CD8-positive, alpha-beta memory T cell (primary cell): ENCODE measurements at places on chromosomes 1 and 21. TPM values are rescaled to one million over a fixed set of nuclear protein-coding genes. Genes with fewer than 3 reads are reported as not detected.

COL16A1 gene
- 0.85 TPM for total RNA-seq

SOAT1 gene
- 66.0 TPM for total RNA-seq

C4BPB gene
- not detected for total RNA-seq

SPATA45 gene
- total RNA-seq: not detected

LRRC38 gene
- total RNA-seq: not detected

MANEAL gene
- total RNA-seq: 9.0 TPM

DNA sequence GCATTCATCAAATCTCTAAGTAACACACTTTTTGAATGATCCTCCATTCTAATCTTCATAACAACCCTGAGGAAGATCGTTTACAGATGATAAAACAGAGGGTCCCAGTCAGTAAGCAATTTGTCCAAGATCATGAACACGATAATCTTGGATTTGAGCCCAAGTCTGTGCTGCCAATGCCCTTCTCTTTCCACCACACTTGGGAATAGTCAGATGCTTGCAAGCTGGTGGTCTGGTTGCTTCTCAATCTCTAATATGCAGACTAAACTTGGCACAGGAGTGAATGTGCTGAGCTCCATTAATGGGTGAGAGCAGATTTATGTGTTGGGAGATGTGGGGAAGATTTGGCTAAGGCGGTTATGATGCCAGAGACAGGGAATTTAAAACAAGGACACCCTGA, 430.6 kb upstream of the DAB1 start:
- H3K27ac ChIP-seq: no peak overlapping the region
- no peak for DNase-seq
- no peaks in the 10 kb centered on the region for H3K27me3 ChIP-seq
- no peaks in the 10 kb centered on the region for H3K4me1 ChIP-seq
- no peak overlapping the region for H3K4me3 ChIP-seq
- no peaks in the 10 kb centered on the region for H3K36me3 ChIP-seq

GRCh38 chr1:184513421-184513820, 126.6 kb downstream of the C1orf21 start:
- no peak overlapping the region for H3K4me3 ChIP-seq
- H3K27me3 ChIP-seq: no peaks in the 10 kb centered on the region
- H3K36me3 ChIP-seq: no peaks in the 10 kb centered on the region
- DNase-seq: no peak
- H3K4me1 ChIP-seq: no peaks in the 10 kb centered on the region

GRCh38 chr1:81545734-81546133, 255.0 kb upstream of the ADGRL2 start:
- no peaks in the 10 kb centered on the region for H3K36me3 ChIP-seq
- H3K27me3 ChIP-seq: no peaks in the 10 kb centered on the region
- DNase-seq: no peak
- no peak overlapping the region for H3K4me3 ChIP-seq
- H3K27ac ChIP-seq: no peak overlapping the region

DNA sequence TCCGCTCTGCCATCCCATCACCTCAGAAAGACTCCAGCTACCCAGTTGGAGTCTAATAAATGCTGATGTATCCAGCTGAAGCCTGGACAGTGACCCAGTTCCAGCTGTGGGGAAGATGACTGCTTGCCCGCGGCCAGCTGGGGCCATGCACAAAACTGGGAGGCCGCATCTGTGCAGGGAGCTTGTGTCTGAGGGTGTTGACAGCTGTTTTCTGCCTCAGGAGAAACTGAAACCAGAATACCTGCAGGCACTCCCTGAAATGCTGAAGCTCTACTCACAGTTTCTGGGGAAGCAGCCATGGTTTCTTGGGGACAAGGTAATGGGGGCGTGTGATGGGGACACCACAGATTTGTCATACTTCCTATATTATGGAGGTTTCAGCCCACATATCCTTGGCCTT, 3.2 kb downstream of the GSTM2 start:
- no peak overlapping the region for H3K4me3 ChIP-seq
- no peaks in the 10 kb centered on the region for H3K27me3 ChIP-seq
- H3K36me3 ChIP-seq: no peaks in the 10 kb centered on the region
- no peak for DNase-seq

GRCh38 chr1:245512181-245512888, 357.6 kb downstream of the KIF26B start:
- H3K36me3 ChIP-seq: no peaks in the 10 kb centered on the region
- no peak overlapping the region for H3K4me3 ChIP-seq
- H3K4me1 ChIP-seq: no peaks in the 10 kb centered on the region
- no peak for DNase-seq
- H3K27me3 ChIP-seq: no peaks in the 10 kb centered on the region
- no peak overlapping the region for H3K27ac ChIP-seq

DNA sequence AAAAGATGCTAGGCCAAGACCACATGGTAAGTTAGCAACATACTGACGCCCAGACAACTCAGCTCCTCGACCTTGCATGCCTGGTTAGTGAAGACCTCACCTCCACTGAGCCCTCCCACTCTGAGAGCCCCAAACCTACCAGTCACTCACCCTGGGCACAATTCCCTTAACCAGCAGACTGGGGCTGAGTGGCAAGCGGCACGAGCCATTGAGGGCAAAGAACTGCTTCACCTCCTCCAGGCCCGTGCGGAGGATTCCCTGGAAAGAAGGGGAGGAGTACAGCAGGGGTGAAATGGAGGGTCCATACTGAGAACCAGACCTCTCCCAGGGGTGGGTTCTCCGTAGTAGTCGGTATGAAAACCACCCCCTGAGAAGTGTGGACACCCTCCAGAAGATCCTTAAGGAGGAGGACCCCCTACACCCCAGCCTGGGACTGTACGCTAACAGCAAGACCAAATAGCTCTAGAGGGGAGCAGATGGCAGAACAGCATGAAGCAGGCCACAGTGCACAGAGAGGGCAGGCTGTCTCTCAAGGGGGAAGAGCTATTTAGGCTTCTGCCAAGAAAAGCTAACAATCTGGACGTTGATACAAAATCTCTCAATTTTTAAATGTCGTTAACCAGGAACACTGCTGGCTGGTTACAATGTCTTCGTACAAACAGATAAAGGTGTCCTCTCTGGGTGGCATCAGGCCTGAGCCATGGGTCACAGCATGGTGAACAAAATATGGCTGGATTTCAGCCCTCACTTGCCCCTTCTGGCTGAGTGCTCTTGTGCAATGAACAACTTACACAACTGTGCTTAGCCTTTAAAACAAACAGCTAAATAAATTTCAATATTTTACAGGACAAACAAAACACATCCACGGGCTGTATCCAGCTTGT, 31.0 kb upstream of the PPP1R15B start:
- H3K36me3 ChIP-seq: peaks cover 34% of the 10 kb centered on the region
- H3K4me1 ChIP-seq: peaks cover 8% of the 10 kb centered on the region
- H3K27ac ChIP-seq: no peak overlapping the region
- H3K27me3 ChIP-seq: no peaks in the 10 kb centered on the region
- no peak overlapping the region for H3K4me3 ChIP-seq

DNA sequence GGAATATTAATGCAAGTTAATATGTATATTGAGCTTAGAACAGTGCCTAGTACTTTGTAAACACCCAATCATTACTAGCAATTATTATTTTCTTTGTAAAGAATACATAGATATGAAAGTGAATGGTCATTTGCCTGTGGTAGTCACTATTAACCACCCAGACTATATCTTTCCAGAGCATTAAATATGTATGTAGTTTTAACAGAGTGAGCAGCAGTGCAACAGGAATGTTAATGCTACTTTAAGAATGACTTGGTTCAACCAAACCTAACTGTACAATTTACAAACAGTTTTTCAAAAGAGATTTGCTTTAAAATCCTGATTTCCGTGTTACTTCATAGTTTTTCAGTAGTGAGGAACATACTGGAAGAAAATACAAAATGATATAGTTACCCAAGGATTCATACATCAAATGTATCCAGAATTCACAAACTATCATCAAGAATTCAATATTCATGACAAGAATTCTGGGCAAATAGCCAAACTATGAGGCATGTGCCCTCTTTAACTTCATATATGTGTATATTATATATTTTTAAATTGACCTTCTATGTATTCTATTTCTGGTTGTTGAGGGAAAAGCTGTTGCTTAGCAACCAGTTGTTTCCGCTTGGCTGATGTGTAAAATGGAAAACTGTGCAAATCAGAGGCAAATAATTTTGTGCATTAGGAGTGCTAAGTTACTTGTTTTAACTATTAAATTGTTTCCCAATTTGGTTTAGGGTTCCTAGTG, 34.9 kb upstream of the IVNS1ABP start:
- peaks cover 4% of the 10 kb centered on the region for H3K4me1 ChIP-seq
- H3K27me3 ChIP-seq: no peaks in the 10 kb centered on the region
- DNase-seq: no peak
- no peak overlapping the region for H3K4me3 ChIP-seq
- H3K36me3 ChIP-seq: no peaks in the 10 kb centered on the region
- no peak overlapping the region for H3K27ac ChIP-seq

DNA sequence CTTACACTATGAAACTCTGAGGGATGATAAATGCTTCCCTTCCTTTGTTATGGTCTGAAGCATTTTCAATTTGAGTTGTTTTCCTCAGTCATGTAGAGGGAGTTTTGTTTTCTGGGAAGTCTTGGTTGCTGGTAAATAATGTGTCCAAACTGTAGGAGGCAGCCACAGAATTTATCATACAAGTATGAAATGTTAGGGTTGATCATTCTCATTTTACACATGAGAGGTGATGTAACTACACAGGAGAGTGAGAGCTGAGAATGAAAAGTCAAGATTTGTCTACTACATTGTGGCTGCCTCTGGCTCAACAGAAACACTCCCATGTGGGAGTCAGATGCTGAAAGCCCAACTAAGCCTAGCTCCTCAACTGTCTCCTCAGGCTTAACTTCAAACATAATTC, 182.5 kb upstream of the SGIP1 start:
- H3K27ac ChIP-seq: peak overlapping the region; percentile 65
- H3K27me3 ChIP-seq: no peaks in the 10 kb centered on the region
- peaks cover 84% of the 10 kb centered on the region for H3K4me1 ChIP-seq
- no peaks in the 10 kb centered on the region for H3K36me3 ChIP-seq
- DNase-seq: no peak
- peak overlapping the region; percentile 12 for H3K4me3 ChIP-seq

DNA sequence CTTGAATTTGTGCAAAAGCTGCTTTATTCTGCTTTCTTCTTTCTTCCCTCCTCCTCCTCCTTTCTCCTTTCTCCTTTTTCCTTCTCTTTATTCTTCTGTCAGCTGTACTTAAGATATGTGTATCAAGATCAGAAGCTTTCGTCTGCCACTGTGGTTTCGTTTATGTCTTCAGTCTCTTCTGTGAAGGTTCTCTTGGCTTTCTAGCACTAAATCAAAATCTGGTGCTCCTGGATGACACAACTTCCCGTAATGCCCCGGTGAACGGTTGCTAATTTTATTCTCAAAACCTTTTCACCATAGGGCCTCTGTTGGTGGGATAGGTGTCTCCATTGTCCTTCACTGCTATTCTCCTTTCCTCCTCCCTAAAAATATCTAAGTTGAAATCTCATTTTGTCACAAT, 5.0 kb downstream of the ATF6 start:
- DNase-seq: no peak
- H3K27ac ChIP-seq: no peak overlapping the region
- H3K4me1 ChIP-seq: peaks cover 65% of the 10 kb centered on the region

GRCh38 chr1:230611878-230612235, 30.4 kb upstream of the COG2 start:
- H3K4me1 ChIP-seq: no peaks in the 10 kb centered on the region
- no peaks in the 10 kb centered on the region for H3K36me3 ChIP-seq

- peaks cover 7% of the 10 kb centered on the region for H3K4me1 ChIP-seq
- no peak overlapping the region for H3K27ac ChIP-seq
- H3K36me3 ChIP-seq: no peaks in the 10 kb centered on the region
- no peak for DNase-seq
Observed at GRCh38 chr1:232594768-232595698, 34.9 kb downstream of the SIPA1L2 start.

DNA sequence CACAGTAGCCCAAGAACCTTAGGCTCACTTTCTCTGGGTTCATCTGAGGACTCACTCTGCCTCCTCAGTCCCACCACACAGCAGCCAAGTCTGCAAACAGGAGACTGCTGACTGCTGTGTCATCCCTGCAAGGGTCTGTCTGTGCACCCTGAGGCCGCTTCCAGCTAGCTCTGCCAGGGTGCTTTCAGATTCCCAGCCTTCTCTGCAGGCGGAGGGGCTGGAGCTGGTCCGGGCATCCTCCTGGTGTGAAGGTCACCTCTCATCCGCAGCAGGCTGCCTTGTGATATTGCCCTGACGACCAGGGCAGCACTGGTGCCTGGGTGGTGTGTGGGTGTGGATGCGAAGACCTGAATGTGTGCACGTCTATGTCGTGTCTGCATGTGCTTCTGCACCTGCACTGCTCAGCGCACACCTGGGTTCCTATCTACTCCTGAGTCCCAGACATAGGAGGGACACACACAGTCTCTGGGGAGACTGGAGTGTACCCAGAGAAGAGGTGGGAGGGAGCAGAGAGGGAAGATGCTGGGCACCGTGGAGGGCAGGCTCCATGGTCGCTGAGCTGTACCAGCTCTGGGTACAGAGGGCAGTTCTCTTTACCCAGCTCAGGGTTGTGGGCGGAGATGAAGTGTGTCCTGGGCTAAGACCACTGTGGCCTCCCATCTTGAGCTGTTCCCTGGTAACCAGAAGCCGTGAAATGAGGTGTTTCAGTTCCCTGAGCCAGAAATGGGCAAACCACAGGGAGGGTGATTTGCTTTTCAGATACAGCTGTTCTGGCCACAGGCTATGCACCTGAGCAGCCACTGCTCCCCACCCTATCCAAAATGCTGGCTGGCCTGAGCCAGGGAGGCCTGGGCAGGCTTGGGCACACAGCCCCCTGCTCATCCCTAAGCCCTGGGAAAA, 160.9 kb upstream of the CSF3R start:
- no peak overlapping the region for H3K27ac ChIP-seq
- no peaks in the 10 kb centered on the region for H3K27me3 ChIP-seq
- DNase-seq: no peak
- no peaks in the 10 kb centered on the region for H3K36me3 ChIP-seq
- no peak overlapping the region for H3K4me3 ChIP-seq

DNA sequence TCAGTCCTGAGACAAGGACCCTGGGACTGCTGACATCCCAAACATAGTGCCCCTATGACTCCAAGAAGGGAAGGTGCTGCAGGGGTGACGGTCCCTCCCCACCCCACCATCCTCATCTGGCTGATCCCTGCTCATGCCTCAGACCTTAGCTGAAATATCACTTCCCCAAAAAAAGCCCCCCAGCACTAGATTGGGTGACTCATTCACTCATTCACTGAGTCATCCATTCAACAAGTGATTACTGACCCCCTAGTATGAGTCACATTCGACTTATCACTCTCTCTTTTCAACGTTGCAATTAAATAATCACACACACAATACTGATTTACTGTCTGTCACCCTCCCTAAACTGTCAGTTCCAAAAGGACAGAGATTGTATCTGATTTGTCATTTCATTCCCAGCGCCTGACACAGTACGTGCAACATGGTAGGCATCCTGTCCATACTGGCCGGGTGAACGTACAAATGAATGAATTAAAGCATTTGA, 48.6 kb downstream of the HIVEP3 start:
- H3K36me3 ChIP-seq: no peaks in the 10 kb centered on the region
- H3K27ac ChIP-seq: no peak overlapping the region
- no peaks in the 10 kb centered on the region for H3K4me1 ChIP-seq
- DNase-seq: no peak

GRCh38 chr21:22993822-22994574, 1995.8 kb downstream of the NCAM2 start:
- no peak for DNase-seq
- H3K27me3 ChIP-seq: no peaks in the 10 kb centered on the region
- H3K4me1 ChIP-seq: no peaks in the 10 kb centered on the region
- no peaks in the 10 kb centered on the region for H3K36me3 ChIP-seq
- no peak overlapping the region for H3K27ac ChIP-seq

GRCh38 chr1:76944942-76945341, 77.7 kb downstream of the ST6GALNAC5 start:
- no peaks in the 10 kb centered on the region for H3K27me3 ChIP-seq
- DNase-seq: no peak
- no peak overlapping the region for H3K27ac ChIP-seq
- H3K4me3 ChIP-seq: no peak overlapping the region
- no peaks in the 10 kb centered on the region for H3K36me3 ChIP-seq
- no peaks in the 10 kb centered on the region for H3K4me1 ChIP-seq
